ENCODE measurements at places on chromosomes 2 and 18. TPM values are rescaled to one million over a fixed set of nuclear protein-coding genes. Genes with fewer than 3 reads are reported as not detected.

GRCh38 chr18:68803356-68803755, 5.5 kb downstream of the CCDC102B start:
- H3K27ac ChIP-seq = no peak overlapping the region
- H3K27me3 ChIP-seq = no peaks in the 10 kb centered on the region
- no peaks in the 10 kb centered on the region for H3K4me1 ChIP-seq
- no peak overlapping the region for H3K4me3 ChIP-seq

DNA sequence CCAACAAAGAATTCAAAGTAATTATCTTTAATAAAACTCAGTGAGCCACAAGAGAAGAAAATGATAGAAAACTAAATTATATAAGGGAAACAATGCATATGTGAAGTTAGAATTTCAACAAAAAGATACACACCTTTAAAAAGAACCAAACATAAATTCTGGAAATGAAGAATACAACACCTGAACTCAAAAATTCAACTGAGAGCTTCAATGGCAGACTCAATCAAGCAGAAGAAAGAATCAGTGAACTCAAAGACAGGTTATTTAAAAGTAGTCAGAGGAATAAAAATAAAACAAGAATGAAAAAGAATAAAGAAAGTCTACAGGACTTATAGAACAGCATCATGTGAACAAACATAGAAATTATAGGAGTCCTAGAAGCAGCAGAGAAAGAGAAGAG, 73.4 kb downstream of the L3MBTL4 start:
- DNase-seq = no peak
- no peaks in the 10 kb centered on the region for H3K4me1 ChIP-seq
- H3K4me3 ChIP-seq = no peak overlapping the region
- H3K36me3 ChIP-seq = no peaks in the 10 kb centered on the region
- H3K27ac ChIP-seq = no peak overlapping the region
- H3K27me3 ChIP-seq = no peaks in the 10 kb centered on the region

GRCh38 chr2:232526372-232526941, 497 bp downstream of the CHRND start:
- H3K36me3 ChIP-seq = no peaks in the 10 kb centered on the region
- peak; percentile 58 for DNase-seq
- peaks cover 49% of the 10 kb centered on the region for H3K4me1 ChIP-seq
- H3K27me3 ChIP-seq = peaks cover 7% of the 10 kb centered on the region
- peak overlapping the region; percentile 30 for H3K4me3 ChIP-seq
- peak overlapping the region; percentile 97 for H3K27ac ChIP-seq

The CKAP2L gene
- total RNA-seq = not detected

GRCh38 chr2:61125798-61126197, 36.2 kb upstream of the C2orf74 start:
- no peaks in the 10 kb centered on the region for H3K27me3 ChIP-seq
- no peaks in the 10 kb centered on the region for H3K4me1 ChIP-seq
- H3K4me3 ChIP-seq = no peak overlapping the region
- H3K27ac ChIP-seq = no peak overlapping the region
- DNase-seq = no peak

- H3K27me3 ChIP-seq = no peaks in the 10 kb centered on the region
- H3K4me1 ChIP-seq = no peaks in the 10 kb centered on the region
- no peak for DNase-seq
- H3K27ac ChIP-seq = peak overlapping the region; percentile 73
- no peaks in the 10 kb centered on the region for H3K36me3 ChIP-seq
Observed at GRCh38 chr2:64063924-64064331, 44.7 kb upstream of the VPS54 start.

DNA sequence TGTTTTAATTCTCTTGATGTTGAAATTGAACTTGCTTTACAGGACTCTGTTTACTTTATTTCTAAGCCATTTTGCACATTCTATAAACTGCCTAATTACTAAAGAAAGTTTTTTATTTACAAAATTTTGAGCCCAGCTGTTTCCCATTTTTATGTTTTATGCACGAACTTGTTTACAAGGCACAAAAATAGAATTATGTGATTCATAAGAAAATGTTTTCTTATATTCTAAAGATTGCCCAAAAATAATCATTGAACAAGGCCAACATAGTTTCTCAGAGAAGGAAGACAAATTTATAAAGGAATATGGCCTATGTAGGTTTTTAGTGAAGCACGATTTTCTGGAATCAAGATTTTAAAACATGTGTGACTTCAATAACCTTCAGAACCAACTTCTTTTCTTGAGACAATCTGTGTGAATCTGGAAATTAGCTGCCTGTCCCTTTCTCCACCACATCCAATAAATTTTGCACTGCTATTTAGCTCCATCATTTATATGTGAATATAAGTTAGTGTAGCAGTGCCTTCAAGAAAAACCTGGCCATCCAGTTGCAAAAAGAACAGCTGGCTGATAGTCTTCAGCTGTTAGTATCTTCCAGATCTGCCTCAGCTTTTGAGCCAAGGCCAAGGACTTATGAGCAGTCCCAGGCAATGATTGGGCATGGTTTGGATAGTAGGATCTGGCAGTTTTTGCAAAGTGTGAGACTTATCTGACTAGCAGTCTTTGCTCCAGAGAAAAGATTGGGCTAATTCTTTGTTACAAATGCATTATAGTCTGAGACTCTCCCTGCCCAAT, 253.2 kb upstream of the COL3A1 start:
- H3K27me3 ChIP-seq = no peaks in the 10 kb centered on the region
- H3K27ac ChIP-seq = no peak overlapping the region
- no peaks in the 10 kb centered on the region for H3K36me3 ChIP-seq

The CIDEA gene
- total RNA-seq = not detected

The TDRD15 gene
- not detected for total RNA-seq

- no peak overlapping the region for H3K27ac ChIP-seq
- H3K27me3 ChIP-seq = no peaks in the 10 kb centered on the region
- no peak for DNase-seq
- no peak overlapping the region for H3K4me3 ChIP-seq
- no peaks in the 10 kb centered on the region for H3K36me3 ChIP-seq
- no peaks in the 10 kb centered on the region for H3K4me1 ChIP-seq
Observed at GRCh38 chr2:33782395-33783230, 183.5 kb upstream of the FAM98A start.

- no peaks in the 10 kb centered on the region for H3K4me1 ChIP-seq
- H3K36me3 ChIP-seq = no peaks in the 10 kb centered on the region
- H3K4me3 ChIP-seq = no peak overlapping the region
- DNase-seq = no peak
- H3K27me3 ChIP-seq = no peaks in the 10 kb centered on the region
- no peak overlapping the region for H3K27ac ChIP-seq
Observed at GRCh38 chr2:60589104-60589503, 35.6 kb upstream of the BCL11A start.

DNA sequence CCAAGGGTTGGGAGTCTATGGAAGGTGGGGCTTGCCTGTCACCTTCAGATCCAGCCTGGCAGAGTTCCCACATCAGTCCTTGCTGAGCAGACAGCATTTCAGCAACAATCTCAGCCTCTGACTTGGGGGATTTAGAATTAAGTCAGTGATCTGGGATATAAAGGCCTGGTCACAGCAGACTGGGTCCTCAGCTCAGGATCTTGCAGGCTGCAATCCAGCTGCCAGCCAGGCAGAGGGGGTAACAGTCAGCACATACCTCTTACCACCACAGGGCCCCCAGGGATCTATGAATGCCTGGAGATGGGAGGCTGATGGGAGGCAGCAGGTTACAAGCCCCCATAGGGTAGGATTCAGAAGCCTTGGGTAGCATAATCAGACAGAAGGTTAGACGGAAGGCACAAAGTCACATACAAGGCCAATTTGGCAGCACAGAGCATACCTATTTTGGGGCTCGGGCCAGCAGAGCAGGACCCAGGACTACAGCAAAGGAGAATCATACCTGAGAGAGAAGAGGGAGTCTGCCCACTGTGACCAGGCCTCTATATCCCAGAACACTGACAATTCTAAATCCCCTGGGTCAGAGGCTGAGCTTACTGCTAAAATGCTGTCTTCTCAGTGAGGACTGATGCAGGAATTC, 163.5 kb downstream of the MTCL1 start:
- H3K4me1 ChIP-seq = no peaks in the 10 kb centered on the region
- H3K27me3 ChIP-seq = no peaks in the 10 kb centered on the region
- H3K36me3 ChIP-seq = no peaks in the 10 kb centered on the region
- H3K27ac ChIP-seq = no peak overlapping the region
- no peak overlapping the region for H3K4me3 ChIP-seq

The REG3A gene
- total RNA-seq = not detected

- H3K36me3 ChIP-seq = no peaks in the 10 kb centered on the region
- no peak overlapping the region for H3K27ac ChIP-seq
- DNase-seq = no peak
Observed at GRCh38 chr18:59345556-59345955, 13.5 kb downstream of the LMAN1 start.

- DNase-seq = no peak
- no peaks in the 10 kb centered on the region for H3K27me3 ChIP-seq
- H3K27ac ChIP-seq = no peak overlapping the region
- no peaks in the 10 kb centered on the region for H3K36me3 ChIP-seq
Observed at GRCh38 chr2:31256611-31257382, 22.8 kb downstream of the EHD3 start.

DNA sequence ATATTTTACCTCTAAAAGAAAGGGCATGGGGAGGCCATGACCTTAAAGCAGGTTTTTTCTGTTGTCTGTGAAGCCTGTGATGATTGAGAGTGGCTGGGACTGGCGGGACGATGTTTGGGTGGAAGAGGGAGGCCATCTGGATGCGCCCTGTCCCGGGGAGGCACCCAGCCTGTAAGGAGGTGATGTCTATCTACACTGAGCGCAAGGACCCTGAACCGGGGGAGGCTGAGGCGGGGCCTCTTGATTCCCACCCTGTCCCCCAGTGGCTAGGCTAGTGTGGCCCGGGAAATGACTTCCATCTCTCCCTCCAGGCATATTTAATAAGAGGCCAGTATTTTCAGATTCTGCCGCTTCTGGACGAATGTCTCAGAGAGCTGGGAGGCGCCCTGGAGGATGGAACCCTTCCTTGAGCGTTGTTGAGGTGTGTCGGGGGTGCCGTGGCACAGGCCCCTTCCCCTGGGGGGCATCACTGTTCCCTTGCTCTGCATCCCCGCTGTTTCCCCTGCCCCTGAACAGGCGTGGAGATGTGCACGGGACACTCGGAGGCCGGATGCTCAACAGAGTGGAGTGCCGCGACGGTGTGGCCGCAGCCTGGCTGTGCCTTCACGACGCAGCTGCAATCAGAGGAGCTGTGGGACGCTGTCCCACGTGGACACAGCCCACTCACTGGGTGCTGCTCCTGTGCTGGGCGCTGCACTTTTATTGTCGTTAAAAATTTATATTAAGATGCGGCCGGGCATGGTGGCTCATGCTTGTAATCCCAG, 185.4 kb downstream of the LDLRAD4 start:
- no peak overlapping the region for H3K27ac ChIP-seq
- DNase-seq = no peak
- H3K4me3 ChIP-seq = no peak overlapping the region
- no peaks in the 10 kb centered on the region for H3K27me3 ChIP-seq
- H3K4me1 ChIP-seq = peaks cover 2% of the 10 kb centered on the region
- no peaks in the 10 kb centered on the region for H3K36me3 ChIP-seq

The SLC35F6 gene
- 54.5 TPM for total RNA-seq

DNA sequence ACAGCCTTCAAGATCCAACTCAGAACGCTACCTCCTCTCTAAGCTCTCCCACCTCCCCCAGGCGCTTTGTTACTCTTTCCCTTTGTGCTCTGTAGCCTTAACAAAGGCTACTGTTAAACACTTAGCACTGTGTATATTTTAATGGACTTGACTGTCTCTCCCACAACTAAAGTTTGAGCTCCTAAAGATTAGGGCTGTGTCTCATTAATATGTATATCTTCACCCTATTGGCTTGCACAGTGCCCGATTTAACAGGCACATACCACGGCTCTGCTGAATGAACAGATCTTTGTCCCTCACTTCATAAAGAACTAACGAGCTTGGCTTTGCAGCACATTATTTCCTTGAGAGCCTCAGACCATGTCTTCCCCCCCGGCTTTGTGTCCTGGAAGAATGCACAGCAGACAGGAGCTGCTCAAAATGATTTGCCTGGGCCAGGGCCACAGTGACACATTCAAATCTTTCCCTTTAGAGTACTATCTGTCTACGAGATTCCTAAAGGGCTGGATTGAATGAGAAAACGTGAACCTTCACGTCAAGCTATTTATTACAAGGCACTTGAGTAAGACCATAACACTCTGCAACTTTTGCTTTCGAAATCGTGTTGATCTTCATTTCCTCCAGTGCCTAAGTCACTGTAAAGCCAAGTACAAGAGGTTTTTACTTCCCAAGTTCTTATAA, 22.1 kb downstream of the ABHD3 start:
- no peak for DNase-seq
- peak overlapping the region; percentile 38 for H3K27ac ChIP-seq
- peak overlapping the region; percentile 10 for H3K4me3 ChIP-seq
- no peaks in the 10 kb centered on the region for H3K27me3 ChIP-seq
- H3K4me1 ChIP-seq = peaks cover 6% of the 10 kb centered on the region

GRCh38 chr18:49846361-49846662, 33.0 kb upstream of the ACAA2 start:
- H3K27ac ChIP-seq = no peak overlapping the region
- no peak overlapping the region for H3K4me3 ChIP-seq
- no peaks in the 10 kb centered on the region for H3K36me3 ChIP-seq
- H3K27me3 ChIP-seq = peaks cover 14% of the 10 kb centered on the region

GRCh38 chr2:11811036-11811654, 64.7 kb downstream of the LPIN1 start:
- H3K4me3 ChIP-seq = no peak overlapping the region
- H3K36me3 ChIP-seq = peaks cover 2% of the 10 kb centered on the region
- no peak for DNase-seq
- H3K4me1 ChIP-seq = peaks cover 33% of the 10 kb centered on the region
- no peaks in the 10 kb centered on the region for H3K27me3 ChIP-seq
- H3K27ac ChIP-seq = peak overlapping the region; percentile 70

The MRO gene
- total RNA-seq = 0.18 TPM

The FAM237A gene
- total RNA-seq = not detected

GRCh38 chr2:86645752-86646151, 22.1 kb upstream of the RNF103 start:
- H3K27me3 ChIP-seq = no peaks in the 10 kb centered on the region
- H3K4me1 ChIP-seq = no peaks in the 10 kb centered on the region
- no peak overlapping the region for H3K4me3 ChIP-seq
- no peaks in the 10 kb centered on the region for H3K36me3 ChIP-seq

DNA sequence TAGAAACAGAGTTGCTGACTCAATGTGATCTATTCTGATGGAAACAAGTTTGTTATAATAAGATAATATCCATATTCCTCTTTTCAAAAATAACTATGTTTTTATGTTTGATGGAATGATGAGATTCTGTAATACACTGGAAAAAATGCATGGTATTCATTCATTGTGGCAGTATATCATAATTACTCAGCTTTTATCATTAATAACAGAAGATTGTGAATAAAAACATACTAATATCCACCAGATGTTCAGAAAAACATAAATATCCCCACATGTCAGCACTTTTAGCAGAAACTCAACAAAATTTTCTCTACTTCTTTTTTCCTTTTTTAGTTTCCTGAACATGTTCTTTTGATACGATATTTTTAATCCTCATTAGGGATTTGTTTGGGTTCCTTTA, 130.9 kb upstream of the CAVIN2 start:
- no peaks in the 10 kb centered on the region for H3K27me3 ChIP-seq
- H3K4me3 ChIP-seq = no peak overlapping the region
- no peaks in the 10 kb centered on the region for H3K36me3 ChIP-seq
- no peak overlapping the region for H3K27ac ChIP-seq

- no peak overlapping the region for H3K4me3 ChIP-seq
- no peaks in the 10 kb centered on the region for H3K36me3 ChIP-seq
- no peak for DNase-seq
Observed at GRCh38 chr2:67318993-67319481, 78.1 kb upstream of the ETAA1 start.

- no peaks in the 10 kb centered on the region for H3K36me3 ChIP-seq
- DNase-seq = no peak
- H3K4me3 ChIP-seq = no peak overlapping the region
Observed at GRCh38 chr2:176817061-176817565, 395.5 kb upstream of the HNRNPA3 start.

- no peak for DNase-seq
- no peaks in the 10 kb centered on the region for H3K36me3 ChIP-seq
- peaks cover 5% of the 10 kb centered on the region for H3K4me1 ChIP-seq
- no peak overlapping the region for H3K4me3 ChIP-seq
Observed at GRCh38 chr18:73840319-73840945, 307.2 kb downstream of the FBXO15 start.

The KIF1A gene
- not detected for total RNA-seq

The CCT4 gene
- 87.1 TPM for total RNA-seq
